Breast epithelium (tissue), 4 donors: ENCODE measurements at places on chromosomes 3 and 15. TPM values are rescaled to one million over a fixed set of nuclear protein-coding genes. Genes with fewer than 3 reads are reported as not detected.

- no peak for DNase-seq
These were observed 267.0 kb upstream of the UMPS start for GRCh38 chr3:124463234-124463633.

- peak; percentile 65 for DNase-seq
These were observed 68.7 kb downstream of the TRAK1 start for GRCh38 chr3:42159706-42160472.

DNA sequence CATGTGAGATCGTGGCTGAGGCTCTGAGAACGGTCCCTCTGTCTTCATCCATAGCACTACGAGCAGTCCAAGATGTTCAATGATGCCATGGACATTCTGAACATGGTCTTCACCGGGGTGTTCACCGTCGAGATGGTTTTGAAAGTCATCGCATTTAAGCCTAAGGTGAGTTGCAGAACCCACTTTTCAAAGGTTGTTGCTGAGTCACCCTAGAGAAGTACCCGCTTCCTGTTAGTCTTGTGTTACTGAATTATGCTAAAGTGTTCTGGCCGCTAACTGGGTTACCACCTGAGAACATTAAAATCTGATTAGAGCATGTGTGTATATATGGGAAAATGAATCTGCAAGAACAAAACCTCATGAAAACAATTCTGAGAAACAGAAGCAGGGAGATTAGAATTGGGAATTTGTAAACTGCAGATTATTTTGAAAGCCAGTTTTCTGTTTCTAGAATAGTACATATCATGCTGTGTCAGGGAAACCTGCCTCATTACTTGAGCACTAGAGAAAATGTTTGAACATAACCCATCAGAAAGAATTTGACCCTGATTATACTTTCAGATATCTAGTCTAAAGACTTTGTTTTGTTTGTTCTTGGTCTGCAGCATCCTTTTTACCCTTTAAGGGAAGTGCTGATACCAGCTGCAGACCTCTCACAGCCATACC lies 92.6 kb downstream of the CHDH start:
- DNase-seq, result no peak

DNA sequence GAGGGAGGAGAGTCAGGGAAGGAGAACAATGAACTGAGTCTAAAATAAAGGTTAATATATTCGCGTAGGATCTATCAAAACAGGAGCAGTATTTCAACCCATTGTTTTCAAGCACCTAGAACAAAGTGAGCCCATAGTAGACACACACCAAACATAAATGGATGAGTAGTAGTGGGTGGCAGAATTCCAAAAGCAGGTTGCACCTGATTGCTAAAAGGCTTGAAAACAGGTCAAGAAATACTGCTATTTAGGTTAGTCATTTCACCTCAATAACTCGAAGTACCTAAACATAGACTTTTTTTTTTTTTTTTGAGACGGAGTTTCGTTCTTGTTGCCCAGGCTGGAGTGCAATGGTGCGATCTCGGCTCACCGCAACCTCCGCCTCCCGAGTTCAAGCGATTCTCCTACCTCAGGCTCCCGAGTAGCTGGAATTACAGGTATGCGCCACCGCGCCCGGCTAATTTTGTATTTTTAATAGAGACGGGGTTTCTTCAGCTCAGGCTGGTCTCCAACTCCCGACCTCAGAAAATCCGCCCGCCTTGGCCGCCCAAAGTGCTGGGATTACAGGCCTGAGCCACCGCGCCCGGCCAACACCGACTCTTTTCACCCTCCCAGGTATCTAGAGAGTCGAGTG lies 855 bp upstream of the ABHD5 start:
- DNase-seq, result no peak

GRCh38 chr15:75640483-75641178 lies 607 bp upstream of the IMP3 start:
- no peak for DNase-seq

DNA sequence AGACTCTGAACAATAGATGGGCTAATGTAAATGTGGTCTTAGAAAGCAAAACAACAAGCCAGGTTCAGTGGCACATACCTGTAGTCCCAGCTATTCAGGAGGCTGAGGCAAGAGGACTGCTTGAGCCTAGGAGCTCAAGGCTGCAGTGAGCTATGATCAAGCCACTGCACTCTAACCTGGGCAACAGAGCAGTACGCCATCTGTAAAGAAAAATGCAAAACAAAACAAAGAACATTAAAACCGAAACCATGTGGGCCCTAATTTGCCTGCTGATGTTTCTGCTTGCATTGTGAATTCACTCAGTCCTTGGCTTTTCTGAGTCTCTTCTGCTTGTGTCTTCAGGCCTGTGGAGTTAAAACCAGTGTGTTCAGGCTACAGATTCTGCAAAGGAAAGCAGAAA lies 56.7 kb downstream of the CCNL1 start:
- DNase-seq, result no peak

DNA sequence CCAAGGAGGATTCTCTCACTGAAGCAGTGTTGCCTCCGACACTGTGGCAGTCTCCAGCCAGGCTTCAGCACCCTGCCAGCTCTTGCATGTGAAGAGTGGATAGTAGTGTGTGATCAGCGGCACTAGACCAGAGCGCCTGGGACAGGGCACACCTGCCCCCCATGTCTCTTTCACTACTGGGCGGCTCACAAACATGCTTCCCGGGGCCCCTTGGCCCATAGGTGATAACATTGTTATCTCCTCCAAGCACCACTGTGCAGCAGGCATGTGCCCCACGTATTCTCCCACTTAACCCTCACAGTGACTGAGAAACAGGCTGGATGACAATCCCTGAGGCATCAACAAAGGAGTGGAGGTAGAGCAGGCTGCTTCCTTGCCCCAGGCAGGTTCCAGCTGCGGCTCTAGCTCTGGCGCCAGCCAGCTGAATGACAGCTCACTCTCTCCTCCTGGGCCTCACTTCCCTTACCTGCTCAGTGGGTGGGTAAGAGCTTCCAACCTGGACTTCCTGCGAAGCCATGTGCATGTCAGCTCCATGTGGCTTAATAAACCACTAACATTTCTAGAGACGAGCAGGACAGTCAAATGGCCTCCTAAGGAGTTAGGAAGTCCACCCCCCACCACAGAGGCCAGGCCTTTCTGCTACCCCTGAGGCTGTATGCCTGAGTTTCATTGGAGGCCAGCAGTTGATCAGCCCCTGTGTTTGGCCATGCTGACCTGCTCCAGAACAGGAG lies 37.8 kb downstream of the KLF13 start:
- no peak for DNase-seq

- no peak for DNase-seq
These were observed 10.0 kb downstream of the ARIH2 start for GRCh38 chr3:48928679-48929078.

DNA sequence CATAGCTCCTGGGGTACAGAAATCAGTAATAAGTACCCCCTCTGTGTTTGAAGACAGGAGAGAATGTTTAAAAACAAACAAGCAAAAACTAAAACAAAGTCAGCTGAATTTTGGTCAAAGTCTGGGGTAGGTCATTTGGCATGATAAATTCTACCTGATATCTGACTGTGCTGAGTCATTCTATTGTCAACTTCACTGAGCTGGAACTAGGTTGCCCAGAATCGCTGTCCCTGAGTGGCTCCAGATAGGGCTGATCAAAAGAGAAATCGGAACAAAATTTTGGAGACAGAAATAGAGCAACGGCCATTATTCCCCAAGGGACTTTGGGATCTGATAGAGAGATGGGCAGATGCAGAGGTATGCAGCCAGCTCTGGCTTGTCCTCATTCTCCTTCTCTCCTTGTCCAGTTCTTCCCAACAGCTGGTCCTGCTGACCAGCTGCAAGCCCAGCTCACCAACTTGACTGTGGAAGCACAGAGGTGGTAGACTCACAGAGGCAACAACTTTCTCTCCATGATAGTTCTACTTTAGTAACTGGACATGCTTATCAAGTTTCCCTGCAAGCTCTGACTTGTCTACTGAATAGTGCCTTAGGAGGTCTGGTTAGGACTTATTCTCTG lies 57.3 kb upstream of the MYRIP start:
- no peak for DNase-seq

DNA sequence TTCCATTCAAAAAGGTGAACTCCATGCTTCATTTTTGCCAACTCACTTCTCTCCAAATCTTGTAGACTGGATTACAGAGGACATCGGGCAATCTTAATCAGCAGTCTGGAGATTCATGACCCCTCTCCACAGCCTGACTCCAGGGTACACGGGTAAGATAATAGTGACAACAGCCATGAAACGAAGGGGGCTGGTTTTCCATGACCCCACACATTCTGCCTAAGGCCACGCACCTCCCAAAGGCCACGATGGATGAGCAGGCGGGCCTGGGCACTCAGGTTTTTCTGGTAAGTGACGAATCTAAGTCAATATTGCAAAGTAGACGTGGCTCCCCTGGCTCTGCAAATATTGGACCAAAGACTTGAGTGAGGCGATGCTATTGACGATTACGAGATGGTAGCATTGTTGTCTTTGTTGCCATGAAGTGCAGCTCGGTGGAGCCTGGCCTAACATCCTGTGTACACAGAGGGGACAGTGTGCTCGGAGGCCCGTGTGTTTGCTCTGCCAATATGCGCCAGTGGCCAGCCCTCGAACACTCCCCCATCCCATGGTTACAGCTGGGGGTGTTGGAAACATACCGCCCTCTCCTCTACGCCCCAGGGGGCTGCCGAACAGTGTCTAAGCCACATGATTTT lies 119.1 kb downstream of the OPA1 start:
- peak; percentile 80 for DNase-seq

DNA sequence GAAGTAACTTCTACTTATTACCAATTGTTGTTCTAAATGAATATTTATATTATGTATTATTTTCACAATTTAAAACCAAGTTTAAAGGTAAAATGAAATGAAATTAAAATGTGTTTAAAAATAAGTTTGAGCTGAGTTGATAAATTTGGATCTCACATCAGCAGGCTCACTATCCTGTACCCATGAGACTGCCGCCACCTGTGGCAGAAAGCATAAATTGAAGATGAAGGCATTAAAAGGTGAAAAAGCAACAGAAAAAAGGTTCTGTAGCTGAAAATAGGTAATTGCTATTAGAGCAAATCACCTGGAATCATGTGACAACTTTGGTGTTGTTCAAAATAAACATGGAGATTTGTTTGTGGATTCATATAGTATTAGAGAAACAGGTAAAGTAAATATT lies 133.0 kb upstream of the CADM2 start:
- DNase-seq, result no peak

DNA sequence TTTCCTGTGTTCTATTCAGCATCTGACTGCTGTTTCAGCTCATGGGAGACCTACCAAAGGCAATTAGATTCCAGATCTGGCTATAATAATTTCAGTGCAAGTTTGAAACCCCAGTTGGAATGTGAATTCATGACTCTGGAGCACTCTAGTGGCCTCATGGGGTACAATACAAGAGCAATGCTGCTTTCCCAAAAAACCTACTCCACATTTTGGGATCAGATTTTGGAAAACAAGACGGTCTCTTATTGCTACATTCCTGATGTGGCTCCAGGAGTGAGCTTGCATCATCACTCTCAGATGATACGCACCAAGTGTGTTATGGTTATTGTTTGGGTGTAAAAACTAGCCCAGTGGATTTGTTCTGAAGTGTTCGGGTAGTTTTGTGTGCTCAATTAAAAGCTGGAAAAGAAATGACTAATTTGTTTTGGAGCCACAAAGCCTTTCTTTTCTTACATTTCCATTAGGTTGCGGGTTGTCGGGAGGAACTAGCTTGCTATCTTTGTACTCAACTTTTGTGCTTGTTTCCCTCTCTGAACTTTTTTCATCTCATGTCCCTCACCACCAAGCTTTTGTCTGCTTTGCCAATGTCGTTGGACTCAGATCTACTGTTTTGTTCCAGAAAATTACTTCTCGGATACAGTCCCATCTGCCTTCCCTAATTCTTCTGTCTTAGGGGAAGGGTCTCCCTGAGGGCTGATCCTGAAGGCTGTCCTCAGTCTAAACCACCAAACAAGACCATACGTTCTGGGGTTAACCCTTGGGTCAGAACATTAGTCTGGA lies 272.1 kb downstream of the BBX start:
- no peak for DNase-seq

DNA sequence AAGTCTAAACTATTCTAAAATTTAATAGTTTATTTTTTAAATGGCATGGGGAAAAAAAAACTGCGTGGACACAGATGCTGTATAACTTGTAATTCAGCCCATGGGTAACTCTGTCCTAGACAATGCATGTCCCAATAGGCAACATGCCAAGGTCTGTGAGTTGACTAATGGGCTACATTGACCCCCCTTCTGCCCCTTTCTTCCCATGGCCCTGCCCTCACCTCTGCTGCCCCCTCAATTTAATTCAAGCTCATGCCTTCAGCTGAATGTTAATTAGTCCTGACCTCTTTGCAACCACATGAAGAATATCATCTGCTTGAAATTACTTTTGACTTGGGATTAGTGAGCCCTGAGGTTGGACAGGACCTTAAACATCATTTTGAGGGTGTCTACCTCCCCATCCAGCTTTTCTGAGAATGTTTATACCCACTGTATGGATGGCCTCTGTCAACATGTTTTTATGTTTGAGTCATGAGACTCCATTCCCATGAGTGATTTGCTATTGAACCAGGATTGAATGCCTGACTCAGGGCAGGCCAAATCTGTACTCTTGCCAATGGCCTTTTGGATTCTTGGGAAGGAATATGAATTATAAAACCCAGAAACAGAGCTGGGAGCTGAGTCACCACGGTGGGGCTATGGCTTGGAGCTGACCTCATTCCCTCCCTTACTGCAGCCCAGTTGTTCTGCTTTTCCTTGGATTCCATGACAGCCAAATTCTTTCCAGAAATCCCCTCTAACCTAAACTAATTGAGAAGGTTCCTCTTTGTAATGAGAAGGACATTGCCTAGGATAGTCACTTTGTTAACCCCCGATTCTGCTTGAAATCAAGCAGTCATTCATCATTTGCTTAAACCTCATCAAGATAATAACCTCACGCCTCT lies 33.5 kb upstream of the PDE8A start:
- DNase-seq, result no peak

GRCh38 chr15:78991476-78991875 lies 46.6 kb upstream of the CTSH start:
- no peak for DNase-seq

- DNase-seq, result no peak
These were observed 38.9 kb upstream of the IREB2 start for GRCh38 chr15:78399091-78399490.

DNA sequence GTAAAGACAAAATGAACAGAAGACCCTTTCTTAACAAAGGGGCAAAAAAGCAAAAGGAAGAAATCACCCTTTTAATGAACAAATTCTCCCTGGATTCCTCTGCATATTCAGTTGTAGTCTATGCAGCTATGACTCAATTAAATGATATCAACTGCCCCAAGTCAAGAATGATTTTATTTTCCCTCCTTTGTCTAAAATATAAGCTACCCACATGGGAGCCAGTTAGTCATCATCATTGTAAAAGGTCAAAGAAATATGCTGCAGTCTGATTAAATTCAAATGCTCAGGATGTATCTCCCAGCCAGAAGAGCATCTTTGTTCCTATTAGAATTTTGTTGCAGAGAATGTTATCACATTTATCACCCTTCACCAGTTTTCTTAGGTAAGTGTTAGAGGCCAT lies 84.0 kb downstream of the SST start:
- no peak for DNase-seq

PLA1A gene
- 0.59 TPM for total RNA-seq

ROPN1 gene
- 6.1 TPM for total RNA-seq

PARP15 gene
- 5.4 TPM for total RNA-seq

CA12 gene
- total RNA-seq, result 61.9 TPM

ADPRH gene
- total RNA-seq, result 9.8 TPM

CTNNB1 gene
- total RNA-seq, result 617 TPM

ISLR2 gene
- 0.48 TPM for total RNA-seq
